ENCODE measurements at places on chromosomes 13 and 19. TPM values are rescaled to one million over a fixed set of nuclear protein-coding genes. Genes with fewer than 3 reads are reported as not detected.

DNA sequence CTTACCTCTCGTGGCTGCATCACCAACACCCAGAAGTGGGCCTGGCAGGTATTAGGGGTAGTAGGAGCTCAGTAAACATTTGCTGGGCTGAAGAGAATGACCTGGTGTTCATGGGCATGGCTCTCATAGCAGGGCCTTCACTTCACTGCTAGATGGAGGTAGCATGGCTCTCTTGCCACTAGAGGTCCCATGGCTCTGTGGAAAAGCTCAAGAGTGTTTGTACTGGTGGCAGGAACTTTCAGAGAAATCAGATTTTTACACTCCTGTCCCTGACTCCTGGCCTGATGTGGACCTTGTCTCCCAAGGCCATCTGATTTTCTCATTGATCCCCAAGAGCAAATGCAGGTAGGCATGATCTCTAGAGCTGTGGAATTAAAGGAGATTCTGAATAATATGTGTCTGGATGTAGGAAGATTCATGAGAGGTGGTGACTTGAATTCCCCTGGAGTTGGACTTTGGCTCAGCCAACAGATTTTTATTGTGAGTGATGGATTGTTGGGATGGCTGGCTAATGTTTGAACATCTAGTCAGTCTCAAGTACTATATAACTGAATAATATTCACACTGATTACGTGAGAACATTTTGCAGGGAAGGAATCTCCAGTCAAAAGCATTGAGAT, 5.7 kb downstream of the ZNF574 start:
- H3K4me3 ChIP-seq = no peak overlapping the region
- no peaks in the 10 kb centered on the region for H3K27me3 ChIP-seq
- peaks cover 22% of the 10 kb centered on the region for H3K36me3 ChIP-seq

GRCh38 chr13:75414036-75414827, 67.7 kb downstream of the TBC1D4 start:
- no peaks in the 10 kb centered on the region for H3K4me1 ChIP-seq
- no peaks in the 10 kb centered on the region for H3K27me3 ChIP-seq
- DNase-seq = no peak

Gene SWSAP1
- 3.5 TPM for total RNA-seq

- H3K36me3 ChIP-seq = peaks cover 3% of the 10 kb centered on the region
- no peak overlapping the region for H3K4me3 ChIP-seq
- no peaks in the 10 kb centered on the region for H3K27me3 ChIP-seq
- DNase-seq = no peak
- H3K27ac ChIP-seq = no peak overlapping the region
Measured at GRCh38 chr13:49633710-49634109, 5.4 kb downstream of the ARL11 start.

Gene PRTN3
- not detected for total RNA-seq

DNA sequence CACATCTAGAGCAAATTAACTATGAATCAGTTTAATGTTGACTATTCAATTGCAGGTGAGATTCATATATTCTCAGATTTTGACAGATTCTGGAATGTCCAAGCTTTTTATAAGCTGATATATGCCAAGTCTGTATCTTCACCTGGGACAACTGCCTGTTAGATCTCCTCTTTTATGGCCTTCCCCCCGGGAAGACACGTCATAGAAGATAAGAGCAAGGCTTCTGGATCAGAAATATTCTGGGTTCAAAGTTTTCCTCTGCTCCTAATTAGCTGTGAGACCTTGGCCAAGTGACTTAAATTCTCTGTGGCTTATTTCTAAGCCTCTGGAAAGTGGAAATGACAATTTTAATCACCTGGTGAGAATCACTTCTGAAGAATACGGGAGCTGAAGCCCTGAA, 187.5 kb downstream of the OXGR1 start:
- H3K36me3 ChIP-seq = no peaks in the 10 kb centered on the region
- no peaks in the 10 kb centered on the region for H3K27me3 ChIP-seq
- H3K4me1 ChIP-seq = no peaks in the 10 kb centered on the region
- DNase-seq = no peak
- H3K4me3 ChIP-seq = no peak overlapping the region
- H3K27ac ChIP-seq = no peak overlapping the region
